Left forelimb (tissue), 1 donor: ENCODE measurements at places on chromosomes 12 and 14.

- no peak for DNase-seq
These were observed 2.1 kb upstream of the GPD1 start for GRCh38 chr12:50101663-50102062.

DNA sequence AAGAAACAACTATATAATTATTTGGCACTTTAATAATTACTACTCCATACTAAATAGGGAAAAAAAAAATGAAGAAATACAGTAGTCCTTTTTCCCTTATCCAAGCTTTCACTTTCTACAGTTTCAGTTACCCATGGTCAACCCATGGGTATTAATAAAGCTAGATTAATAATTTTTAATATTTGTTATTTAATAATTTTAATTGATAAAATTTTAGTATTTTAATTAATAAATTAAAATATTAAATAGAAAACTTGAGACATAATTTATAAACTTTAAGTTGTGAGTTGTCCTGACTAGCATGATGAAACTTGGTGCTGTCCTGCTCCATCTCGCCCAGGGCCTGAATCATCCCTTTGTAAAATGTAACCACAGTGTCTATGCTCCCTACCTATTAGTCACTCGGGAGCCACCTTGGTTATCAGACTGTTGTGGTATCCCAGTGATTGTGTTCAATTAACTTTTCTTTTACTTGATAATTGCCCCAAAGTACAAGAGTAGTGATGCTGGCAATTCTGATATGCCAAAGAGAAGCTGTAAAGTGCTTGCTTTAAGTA, 71.8 kb downstream of the PAWR start:
- DNase-seq: no peak

DNA sequence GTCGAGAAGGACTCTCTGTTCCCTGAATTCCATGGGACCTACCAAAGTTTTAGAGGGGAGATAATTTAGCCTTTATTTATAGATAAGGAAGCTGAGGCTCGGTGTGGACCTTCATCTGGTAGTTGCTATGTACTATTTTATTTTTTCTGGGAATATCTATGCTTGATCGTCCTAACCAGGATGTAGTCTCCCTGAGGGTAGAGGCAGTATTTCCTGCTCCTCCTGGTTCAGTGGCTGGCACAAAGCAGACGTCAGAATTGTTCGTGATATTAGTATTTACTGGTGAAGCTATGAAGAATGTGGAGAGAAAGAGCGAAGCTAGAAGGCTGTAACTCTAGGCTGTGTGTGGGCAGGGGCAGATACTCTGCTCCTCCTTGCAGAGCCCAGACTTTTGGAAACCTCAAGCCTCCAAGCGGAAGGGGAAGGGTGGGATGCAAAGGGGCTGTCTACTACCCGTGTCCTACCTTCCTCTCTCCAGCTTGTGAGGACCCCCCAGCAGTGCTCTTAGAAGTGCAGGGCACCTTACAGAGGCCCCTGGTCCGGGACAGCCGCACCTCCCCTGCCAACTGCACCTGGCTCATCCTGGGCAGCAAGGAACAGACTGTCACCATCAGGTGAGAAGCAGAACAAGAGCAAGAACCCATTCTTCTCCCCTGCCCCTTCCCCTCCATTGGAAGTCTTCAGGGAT, 1.4 kb downstream of the LRP10 start:
- no peak for DNase-seq

GRCh38 chr12:33752854-33753253, 269.4 kb upstream of the ALG10 start:
- DNase-seq: no peak

GRCh38 chr12:102369876-102370275, 110.5 kb downstream of the IGF1 start:
- DNase-seq: no peak

- DNase-seq: no peak
These were observed 78.7 kb downstream of the STXBP6 start for GRCh38 chr14:24971255-24971654.

- DNase-seq: no peak
These were observed 70.7 kb downstream of the MED13L start for GRCh38 chr12:116206828-116207227.

DNA sequence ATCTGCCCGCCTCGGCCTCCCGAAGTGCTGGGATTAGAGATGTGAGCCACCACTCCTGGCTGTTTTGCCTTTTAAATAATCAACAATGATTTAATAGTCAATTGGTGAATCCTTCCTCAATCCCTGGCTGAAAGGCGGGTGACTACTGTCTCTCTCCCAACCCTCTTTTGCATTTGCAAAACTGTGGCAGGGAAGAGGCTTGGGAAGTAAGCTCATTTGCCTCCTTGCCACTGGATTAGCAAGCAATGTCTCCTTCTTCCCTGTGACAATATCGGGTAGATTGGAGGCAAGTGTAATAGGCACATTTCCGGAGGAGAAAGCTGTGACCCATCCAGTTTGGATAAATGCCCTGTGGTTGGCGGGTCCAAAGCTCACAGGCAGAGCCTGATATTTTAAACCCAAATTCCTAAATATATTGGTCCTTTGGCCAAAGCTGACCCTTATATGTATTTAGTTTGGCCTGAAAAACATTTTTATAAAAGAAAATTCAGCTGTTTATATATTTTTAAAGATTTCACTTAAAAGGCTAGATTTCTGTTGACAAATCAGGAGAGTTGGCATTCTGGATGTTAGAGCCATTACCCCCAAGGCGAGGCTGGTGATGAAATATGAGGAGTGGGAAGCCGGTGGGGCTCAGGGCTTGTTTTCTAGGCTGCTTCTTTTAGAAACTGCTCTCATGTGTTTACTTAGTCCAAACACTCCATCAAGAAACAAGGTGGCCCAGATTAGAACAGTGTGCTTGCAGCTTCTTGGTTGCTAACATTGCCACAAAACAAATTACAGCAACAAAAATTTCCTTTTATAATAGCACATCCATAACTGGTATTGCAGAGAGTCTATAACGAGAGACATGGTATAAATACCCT, 646.9 kb upstream of the TMEM132C start:
- DNase-seq: no peak

GRCh38 chr12:120283318-120283717, 8.4 kb downstream of the RNU4-2 start:
- DNase-seq: no peak

- DNase-seq: no peak
These were observed 60.9 kb downstream of the ELK3 start for GRCh38 chr12:96255077-96255476.

GRCh38 chr12:104372721-104373335, 69.3 kb downstream of the EID3 start:
- DNase-seq: no peak
